ENCODE measurements at places on chromosomes 2 and 18.

- DNase-seq, result peak; percentile 10
These were observed 22.3 kb upstream of the ATP5MC3 start for GRCh38 chr2:175203621-175204496.

GRCh38 chr2:82256288-82256687 lies 1951.7 kb upstream of the LRRTM1 start:
- DNase-seq, result no peak

- no peak for DNase-seq
These were observed 1284.1 kb upstream of the NXPH2 start for GRCh38 chr2:140064243-140064642.

DNA sequence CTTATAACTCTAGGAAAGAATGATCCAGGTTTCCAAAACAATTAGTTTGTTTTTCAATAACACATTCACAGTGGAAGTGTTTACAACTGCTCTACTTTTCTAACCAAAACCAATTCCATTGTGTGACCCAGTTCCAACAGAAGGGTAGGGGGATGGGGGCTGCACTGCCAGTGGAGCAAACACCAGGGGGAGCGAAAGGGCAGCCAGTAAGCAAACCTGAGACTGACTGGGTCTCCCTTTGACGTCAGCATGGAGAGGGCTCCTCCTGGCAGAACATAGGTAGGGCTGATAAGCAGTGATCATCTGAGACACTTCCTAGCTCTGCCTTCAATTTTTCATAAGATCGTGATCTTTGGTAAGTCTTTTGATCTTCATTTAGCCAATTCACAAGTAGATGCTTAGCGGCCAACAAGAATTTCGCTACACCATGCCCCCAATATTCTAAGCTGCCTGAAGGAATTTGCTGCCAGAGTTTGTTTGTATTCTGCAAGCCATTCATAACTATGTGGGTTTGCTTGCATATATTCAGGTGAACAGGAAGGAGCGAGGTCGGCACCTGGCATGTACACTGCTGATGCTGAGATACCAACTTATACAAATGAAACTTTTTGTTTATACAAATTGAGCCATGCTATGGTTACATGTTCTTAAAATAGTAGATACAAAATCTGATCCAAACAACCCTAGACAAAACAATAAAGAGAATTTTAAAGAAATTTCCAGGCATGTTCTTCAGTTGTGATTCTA lies 45.9 kb downstream of the ST6GAL2 start:
- no peak for DNase-seq

GRCh38 chr2:30691091-30691947 lies 115.9 kb downstream of the CAPN13 start:
- no peak for DNase-seq
